NB4 (cell line): ENCODE measurements at places on chromosomes 1 and 21.

GRCh38 chr1:188127507-188127906, 1298.8 kb downstream of the PLA2G4A start:
- no peak for DNase-seq

GRCh38 chr1:110752941-110753725, 78.4 kb upstream of the KCNA3 start:
- no peak for DNase-seq

GRCh38 chr1:201461645-201462441, 7.1 kb downstream of the PHLDA3 start:
- DNase-seq = peak; percentile 71

DNA sequence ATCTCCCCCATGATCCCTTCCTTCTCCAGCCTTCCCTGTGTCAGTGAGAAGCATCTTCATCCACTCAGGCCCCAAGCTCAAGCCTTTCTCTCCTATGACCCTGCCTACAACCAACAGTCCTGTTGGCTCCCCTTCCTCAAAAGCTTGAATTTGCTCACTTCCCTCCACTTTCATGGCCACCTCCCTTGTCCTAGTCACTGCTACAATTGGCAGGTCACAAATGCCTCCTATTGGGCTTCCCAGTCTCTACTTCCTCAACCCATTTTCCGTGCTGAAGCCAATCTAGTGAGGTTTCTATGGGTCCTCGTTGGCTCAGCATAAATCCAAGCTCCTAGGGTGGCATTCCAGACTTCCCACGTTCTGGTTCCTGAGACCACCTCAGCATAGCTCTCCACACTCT, 40.2 kb upstream of the SLC6A9 start:
- peak; percentile 15 for DNase-seq

- no peak for DNase-seq
Observed at GRCh38 chr1:68271596-68271995, 39.3 kb upstream of the WLS start.

DNA sequence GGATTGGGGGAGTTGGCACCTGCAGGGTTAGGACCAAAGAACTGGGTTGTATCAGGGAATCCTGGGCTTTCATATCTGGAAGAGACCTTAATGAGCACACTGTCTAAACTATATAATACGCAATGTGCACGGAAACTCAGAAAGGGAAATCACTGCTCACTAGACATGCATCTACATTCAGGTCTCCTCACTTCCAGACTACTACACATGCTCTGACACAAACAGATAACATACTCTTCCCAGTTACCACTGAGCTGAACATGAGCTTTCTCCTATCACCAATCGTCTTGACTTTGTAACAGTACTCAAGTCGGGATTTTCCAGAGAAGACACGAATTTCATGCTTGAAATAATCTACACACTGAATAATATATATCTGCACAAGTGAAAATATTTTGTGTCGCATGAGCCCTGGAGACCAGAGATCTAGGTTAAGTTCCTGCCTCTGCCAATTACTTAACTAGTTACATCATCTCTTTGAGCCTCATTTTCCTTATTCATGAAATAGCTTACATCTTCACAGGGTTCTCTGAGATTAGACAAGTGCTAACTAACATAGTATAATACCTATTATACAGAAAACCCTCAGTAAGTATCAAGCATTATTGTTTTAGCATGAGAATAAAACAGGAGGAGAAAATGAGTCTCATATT, 101.1 kb downstream of the JAK1 start:
- DNase-seq = no peak

- DNase-seq = no peak
Observed at GRCh38 chr1:46137916-46138315, 5.5 kb upstream of the PIK3R3 start.

- no peak for DNase-seq
Observed at GRCh38 chr1:118921994-118922393, 66.1 kb downstream of the TBX15 start.

- no peak for DNase-seq
Observed at GRCh38 chr1:29240986-29241385, 4.7 kb downstream of the PTPRU start.

- no peak for DNase-seq
Observed at GRCh38 chr1:79040424-79041082, 34.0 kb upstream of the ADGRL4 start.

DNA sequence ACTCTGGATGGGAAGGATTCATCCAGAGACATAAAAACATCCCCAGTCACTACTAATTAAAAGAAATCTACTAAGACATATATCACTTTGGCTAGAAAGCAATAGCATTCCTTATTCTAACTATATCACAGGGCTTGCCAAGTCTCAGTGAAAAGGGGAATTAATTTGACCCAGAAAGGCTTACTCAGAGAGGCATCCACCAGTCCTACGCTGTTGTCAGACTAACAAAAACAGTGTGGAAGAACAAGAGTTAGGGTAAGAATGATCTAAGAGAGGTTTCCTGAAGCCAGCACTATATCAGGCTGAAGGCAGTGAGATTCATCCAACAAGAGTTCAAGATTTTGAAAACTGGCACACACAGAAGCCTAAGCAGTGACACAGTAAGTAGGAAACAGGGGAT, 126.1 kb downstream of the GDAP2 start:
- DNase-seq = no peak

DNA sequence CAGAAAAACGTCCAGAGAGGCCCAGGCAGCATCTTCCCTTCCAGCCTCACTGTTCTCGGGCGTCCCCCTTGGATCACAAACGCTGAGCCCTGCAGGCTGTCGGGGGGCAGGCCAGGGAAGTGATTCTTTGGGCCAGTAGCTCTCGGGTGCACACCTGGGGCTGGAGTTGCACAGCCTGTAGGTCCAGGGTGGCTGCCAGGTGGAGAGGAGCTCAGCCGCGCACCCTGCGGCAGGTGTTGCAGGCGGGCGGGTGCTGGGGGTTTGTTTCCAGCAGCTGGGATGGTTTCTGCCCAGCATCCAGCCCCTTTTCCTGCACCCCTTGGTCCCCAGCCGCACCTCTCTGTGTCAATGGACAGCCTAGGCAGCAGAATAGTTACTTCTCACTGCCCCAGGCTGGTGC, 15.7 kb downstream of the PRDM16 start:
- no peak for DNase-seq

- no peak for DNase-seq
Observed at GRCh38 chr1:156639601-156640101, 2.3 kb upstream of the BCAN start.

- DNase-seq = peak; percentile 37
Observed at GRCh38 chr1:212814537-212815334, 23.0 kb downstream of the TATDN3 start.

- no peak for DNase-seq
Observed at GRCh38 chr1:242567596-242567995, 43.1 kb upstream of the PLD5 start.

DNA sequence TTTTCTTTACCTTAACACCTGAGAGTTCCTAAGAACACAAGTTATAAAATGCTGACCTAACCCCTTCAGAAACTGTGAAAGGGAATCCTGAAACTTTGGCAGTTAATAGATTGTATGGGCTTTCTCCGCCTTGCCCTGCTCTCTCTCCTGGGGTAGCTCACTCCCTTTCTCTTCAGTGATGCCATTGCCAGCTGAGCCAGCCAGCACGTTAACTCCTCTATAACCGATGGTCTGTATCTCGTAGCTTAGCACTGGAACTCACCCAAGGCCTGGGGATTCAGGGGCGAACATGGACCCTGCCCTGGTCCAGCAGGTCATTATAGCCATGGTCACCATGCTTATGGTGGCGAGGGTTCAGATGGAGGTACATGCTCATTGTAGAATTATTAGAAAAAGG, 40.7 kb downstream of the TRAPPC10 start:
- DNase-seq = no peak

DNA sequence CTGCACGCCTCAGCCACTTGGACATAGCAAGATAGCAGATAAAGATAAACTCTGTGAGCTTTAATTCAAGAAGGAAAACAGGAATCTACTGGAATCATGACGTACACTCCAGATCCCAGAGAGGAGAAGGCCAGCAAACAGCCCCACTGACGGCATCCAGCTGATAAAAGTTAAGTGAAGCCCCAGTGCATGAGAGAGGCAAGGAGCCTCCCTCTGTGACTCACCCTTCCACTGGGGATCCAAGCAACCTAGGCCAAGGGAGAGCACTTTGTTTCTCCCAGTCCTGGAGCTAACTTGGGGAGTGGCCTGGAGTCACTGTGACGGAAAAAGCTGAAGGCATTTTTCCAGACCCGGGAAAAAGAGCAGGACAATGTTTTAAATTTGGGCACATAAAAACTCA, 270.0 kb downstream of the AKT3 start:
- DNase-seq = no peak

GRCh38 chr1:212518188-212519054, 85.7 kb downstream of the NENF start:
- DNase-seq = no peak

- no peak for DNase-seq
Observed at GRCh38 chr21:43297989-43298388, 128.9 kb downstream of the SIK1 start.

DNA sequence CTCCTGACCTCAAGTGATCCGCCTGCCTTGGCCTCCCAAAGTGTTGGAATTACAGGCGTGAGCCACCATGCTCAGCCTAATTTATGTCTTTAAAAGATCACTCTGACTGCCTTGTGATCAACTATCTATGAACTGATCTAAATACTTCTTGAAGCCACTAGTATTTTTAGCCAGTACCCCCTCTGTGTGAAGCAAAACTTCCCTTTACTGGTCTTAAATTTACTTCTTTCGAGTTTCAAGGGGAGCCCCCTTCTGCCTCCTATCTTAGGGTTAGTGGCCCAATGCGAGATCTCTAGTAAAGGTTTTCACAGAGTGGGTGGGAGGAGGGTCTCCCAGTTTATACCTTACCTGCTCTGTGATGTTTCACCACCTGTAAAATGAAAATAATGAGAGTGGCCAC, 66.1 kb upstream of the RPL11 start:
- no peak for DNase-seq

DNA sequence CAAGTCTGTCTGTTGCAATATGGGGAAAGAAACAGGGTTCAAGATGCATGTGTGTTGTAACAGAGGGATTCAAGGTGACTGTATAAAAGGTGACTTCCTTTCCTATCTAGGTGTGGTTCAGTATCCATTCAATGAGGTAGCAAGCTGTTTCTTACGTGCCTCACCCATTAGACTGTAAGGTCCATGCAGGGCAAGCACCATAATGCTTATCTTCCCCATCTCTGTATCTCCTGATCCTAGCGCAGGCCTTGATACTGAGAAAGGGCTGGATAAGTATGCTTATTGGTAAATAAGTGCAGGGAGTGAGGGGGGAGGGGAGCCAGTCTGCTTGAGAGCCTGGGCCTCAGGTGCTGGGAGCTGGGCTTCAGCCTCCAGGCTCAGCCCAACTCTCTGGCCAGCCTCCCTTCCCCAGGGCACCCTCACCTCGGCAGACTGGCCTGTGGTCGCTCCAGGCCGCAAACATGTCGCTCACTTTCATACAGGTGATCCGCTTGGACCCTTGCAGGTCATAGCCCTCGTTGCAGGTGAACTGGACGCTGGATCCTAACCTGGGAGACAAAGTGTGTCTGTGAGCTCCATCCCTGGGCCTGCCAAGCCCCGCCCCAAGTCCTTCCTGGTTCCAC, 44.5 kb upstream of the HMGB4 start:
- no peak for DNase-seq

- no peak for DNase-seq
Observed at GRCh38 chr1:35559317-35559944, 1.8 kb downstream of the NCDN start.

GRCh38 chr1:158153746-158154444, 26.8 kb upstream of the CD1D start:
- DNase-seq = no peak

DNA sequence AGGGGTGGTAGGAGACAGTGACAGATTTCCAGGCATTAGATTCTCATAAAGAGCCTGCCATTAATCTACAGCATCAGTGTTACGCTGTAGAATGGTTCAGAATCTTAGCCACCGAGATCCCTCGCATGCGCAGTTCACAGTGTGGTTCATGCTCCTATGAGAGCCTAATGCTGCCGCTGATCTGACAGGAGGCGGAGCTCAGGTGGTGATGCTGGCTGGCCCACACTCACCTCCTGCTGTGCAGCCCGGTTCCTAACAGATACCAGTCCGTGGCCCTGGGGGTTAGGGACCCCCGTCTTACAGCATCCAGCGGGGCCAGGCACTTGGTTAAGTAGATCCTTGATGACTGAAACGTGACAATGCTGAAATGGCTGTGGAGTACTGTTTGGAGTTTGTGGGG, 163.6 kb upstream of the C1orf21 start:
- DNase-seq = no peak

GRCh38 chr1:25911162-25911561, 4.9 kb upstream of the STMN1 start:
- no peak for DNase-seq

DNA sequence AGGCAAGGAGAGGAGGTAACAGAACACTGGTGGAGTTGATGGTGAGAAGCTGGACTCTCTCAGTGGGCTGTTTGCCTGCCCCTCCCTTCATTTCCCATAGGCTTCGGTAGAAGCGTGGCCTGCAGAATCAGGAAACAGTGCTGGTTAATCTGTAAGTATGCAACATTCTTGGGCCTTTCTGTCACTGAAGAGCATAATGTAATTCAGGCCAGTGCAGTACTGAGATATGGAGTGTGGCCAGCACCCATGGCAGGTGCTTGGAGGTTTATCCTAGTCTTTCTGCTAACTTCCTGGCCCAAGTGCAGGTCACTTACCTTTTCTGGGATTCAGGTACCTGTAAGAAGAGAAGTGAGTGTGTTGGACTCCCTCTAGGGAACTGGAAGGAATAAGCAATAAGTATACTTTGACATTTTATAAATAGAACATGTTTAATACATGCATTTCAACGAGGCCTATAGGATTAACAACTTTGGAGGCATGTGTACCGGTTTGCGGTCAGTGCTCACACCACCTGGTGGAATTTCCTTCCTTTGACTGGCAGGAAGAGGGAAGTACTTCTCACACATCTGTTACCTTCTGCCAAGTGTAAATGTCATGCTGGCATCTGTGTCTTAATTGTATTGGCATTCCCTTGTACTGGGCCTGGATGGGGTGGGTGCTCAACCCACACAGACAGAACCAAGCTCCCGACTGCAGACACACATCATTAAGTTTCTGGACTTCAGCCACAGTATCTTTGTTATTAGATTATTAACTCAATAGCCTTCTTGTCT, 105.5 kb downstream of the KIF26B start:
- DNase-seq = no peak

GRCh38 chr1:65503427-65503826, 83.0 kb downstream of the LEPR start:
- DNase-seq = no peak

- peak; percentile 60 for DNase-seq
Observed at GRCh38 chr1:224852901-224853568, 76.4 kb upstream of the DNAH14 start.

DNA sequence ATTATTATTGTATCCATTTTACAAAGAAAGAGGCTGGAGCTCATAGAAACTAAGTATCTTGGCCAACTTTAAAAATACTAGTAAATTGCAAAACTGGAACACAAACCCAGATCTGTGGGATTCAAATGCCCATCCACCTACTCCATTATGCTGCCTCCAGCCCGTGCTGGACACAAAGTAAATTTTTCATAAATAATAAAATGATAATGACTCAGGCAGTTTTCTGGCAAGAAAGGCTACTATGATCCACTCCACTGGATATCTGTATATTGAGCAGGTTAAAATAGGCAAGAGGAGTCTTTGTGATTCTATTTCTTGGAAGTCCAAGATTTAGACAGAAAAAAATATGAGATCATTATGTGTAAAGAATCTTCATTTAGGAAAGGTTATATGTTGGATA, 138.3 kb upstream of the DUSP10 start:
- no peak for DNase-seq
